ENCODE measurements at places on chromosomes 13 and 19.

DNA sequence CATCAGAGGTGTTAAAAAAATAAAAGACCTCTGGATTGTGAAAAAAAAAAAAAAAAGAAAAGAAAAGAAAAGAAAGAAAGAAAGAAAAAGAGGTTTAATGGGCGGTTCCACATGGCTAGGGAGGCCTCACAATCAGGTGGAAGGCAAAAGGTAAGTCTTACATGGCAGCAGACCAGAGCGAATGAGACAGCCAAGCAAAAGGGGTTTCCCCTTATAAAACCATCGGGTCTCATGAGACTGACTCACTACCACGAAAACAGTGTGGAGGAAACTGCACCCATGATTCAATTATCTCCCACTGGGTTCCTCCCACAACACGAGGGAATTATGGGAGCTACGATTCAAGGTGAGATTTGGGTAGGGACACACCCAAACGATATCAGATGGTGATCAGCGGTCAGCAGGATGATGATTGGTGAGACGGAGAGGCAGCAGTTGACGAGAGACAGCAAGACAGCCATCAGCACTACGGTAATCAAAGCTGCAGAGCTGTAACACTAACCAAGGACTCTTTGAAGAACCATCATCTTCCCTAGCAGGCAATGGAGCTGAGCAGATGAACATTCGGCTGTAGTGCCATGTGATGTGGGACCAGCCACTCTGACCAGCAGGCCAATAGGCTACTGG, 3.9 kb upstream of the CD209 start:
- no peak for DNase-seq

- peak; percentile 70 for DNase-seq
Observed at GRCh38 chr19:33273881-33274662, 28.3 kb downstream of the CEBPA start.

DNA sequence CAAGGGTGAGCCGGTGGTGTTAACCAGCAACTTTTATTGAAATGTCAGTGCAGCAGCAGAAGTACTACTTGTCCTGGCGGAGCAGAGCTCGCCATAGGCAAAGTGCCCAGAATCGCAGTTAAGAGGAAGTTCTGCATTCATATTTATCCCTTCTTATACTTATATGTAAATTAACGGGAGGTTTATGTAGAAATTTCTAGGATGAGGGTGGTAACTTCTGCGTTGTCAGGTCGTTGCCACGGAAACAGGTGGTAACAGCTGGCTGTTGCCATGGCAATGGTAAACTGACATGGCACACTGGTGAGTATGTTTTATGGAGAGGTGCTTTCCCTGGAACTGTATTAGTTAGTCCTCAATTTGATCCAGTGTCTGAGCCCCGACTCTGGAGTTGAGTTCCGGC, 2494.9 kb upstream of the PCDH20 start:
- no peak for DNase-seq

DNA sequence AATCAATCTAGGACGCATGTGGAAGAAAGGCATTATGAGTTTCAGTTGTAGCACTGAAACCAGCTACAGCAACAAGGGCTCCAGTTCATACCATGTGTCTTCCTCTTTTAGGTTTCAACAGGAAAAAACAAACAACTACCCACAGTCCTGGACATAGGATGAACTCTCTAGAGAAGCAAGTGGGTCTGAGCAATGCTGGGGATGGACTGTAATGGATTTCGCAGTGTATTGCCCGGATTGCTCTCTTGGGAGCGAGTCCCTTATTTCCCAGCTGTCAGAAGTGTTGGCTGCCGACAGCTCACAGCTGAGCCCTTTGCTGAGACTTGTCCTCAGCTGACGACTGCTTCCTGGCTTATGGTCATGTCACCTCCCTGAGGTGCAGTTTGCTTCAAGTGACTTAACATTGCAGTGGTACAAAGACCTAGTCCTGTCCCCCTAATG, 12.1 kb upstream of the MYCBP2 start:
- DNase-seq, result no peak

DNA sequence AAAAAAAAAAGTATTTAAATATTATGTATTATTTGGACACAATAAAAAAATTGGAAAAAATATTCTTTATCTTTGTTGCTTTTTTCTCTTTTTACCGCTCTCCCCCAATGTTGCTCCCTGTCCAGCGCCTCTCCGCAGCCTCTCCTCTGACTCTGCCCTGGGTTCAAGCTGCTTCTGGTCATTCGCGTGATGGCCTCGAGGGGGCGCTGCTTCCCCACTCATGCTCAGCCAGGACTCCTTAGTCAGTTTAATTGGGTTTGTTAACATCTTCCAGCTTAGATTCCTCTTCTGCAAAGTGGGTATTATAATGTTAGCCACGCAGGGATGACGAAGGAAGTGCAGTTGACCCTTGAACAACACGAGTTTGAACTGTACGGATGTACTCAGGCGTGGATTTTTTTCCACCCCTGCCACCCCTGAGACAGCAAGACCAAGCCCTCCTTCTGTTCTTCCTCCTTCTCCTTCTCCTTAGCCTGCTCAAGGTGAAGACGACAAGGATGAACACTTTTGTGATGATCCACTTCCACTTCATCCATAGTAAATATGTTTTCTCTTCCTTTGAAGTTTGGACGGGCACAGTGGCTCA, 4.9 kb upstream of the NWD1 start:
- peak; percentile 59 for DNase-seq

- DNase-seq, result no peak
Observed at GRCh38 chr19:6723738-6724137, 3.3 kb upstream of the C3 start.
